ENCODE measurements at places on chromosomes 16 and 17.
A peak's percentile ranks its signal among the peaks of the same experiment; 100 is the strongest.

DNA sequence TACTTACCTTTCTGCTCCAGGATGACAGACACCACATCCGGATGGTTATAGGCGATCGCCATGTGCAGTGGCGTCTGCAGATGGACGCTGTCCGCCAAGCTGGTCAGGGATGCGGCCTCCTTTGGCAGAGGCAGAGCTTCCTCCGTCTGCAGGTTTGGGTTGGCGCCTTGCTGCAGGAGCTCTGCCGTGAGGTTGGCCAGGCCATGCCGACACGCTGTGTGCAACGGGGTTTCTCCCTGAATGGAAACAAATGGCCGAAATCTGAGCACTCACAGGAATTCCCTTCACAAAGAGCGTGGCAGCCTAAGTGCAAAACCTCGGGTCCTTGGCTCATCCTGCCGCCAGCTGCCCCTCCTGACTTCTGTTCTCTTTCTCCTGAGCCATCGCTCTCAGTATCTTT is 41.8 kb downstream of the CYB5D2 start:
- no peak for DNase-seq

GRCh38 chr17:58587713-58588117 is 73.3 kb upstream of the MTMR4 start:
- peak; percentile 77 for DNase-seq

DNA sequence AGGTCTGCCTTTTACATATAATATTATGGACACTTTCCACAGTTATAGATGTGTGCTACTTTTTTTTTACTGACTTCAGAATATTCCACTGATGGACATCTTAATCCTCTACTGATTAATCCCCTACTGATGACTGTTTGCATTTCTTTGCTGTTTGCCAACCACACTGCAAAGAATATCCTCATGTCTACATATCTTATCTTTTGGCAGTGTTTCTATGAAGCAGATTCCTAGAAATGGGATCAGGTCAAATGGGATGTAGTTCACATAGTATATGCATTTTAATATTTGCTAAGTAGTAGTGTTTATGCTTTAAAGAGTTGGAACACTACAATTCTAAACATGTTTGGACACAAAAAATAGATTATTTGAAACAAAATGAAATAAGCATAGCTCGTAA is 3.2 kb downstream of the CCL3 start:
- DNase-seq = no peak

DNA sequence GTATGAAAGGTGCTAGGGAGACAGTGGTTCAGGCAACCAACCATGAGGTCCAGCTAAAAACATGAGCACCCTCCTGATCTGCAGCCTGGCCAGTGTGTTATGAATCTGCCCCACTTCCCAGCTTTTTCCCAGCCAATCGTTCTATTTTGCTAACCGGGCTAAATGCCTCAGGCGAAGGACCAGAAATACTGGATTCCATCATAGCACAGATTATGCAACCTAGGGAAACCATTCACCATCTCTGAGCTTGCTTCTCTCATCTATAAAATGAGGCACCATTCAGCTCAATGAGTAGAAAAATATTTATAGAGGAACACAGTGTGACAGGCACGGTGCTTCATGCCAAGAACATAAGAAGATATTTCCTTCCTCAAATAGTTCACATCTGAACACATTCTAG is 45.2 kb upstream of the NUDT7 start:
- peak; percentile 13 for DNase-seq

DNA sequence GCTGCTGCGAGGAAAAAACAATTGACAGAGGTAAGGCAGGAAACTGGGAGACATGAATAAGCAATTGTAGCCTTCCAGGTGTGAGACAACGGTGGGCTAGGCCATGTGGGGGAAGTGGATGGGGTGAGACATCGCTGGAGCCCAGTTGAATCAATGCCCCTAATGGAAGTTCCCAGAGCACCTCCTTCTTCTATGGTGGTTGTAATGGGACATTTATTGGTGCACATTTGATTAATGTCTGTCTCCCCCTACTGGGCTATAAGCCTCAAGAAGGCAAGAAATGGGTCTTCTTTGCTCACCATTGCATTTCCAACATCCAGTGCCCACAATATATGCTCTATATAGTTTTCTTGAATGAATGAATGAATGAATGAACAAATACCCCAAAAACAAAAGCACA is 22.7 kb upstream of the CD300E start:
- DNase-seq = peak; percentile 44

GRCh38 chr17:49180303-49180702 is 30.1 kb downstream of the GNGT2 start:
- peak; percentile 65 for DNase-seq

All from RWPE1 (cell line).